Caco-2 (cell line): ENCODE measurements at places on chromosomes 4 and X. TPM values are rescaled to one million over a fixed set of nuclear protein-coding genes. Genes with fewer than 3 reads are reported as not detected.

DNA sequence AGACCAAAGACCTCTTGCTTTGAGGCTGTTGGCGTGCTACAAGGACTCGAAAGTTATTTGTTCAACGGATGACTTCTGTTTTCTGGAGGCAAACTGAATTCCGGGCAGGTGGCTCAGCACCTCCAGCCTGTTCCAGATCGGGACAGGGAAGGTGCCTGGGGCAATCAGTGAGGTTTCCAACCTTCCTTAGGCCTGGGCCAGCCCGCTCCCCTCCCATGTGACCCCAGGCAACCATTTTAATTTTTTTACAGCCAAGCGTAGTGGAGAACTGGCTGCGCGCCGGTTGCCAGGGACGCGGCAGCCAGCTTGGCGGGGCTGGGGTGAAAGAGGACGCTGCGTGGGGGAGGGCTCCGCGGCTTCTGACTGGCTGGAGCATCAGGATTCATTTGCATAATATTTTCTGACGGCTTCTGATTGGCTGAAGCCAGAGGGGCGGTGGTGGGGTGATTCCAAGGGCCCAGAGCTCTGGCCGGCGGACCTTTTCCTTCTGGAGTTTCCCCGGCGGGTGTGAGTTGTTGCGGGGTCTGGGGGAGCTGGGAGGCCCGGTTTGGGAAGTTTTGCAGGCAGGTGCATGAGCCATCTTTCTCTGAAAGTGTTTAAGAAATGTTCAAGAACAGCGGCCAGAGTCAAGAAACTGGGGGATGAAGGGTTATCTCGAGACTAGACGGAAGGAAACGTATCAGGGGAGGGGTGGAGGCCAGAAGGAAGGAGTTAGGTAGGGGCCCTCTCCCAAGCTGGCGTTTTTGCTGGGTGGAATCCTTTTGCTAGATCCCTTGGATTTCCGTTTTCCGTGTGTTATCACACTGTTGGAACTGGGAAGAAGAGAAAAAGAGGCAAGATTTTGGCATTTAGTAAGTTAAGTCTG is at the start of gene MID1IP1:
MID1IP1 (plus strand) TSS at position 479 of the 865 bp plus-strand sequence. CDS start 3,488 bp downstream, outside the sequence.
- DNase-seq = peak; percentile 89
- peak within 1 kb of the TSS; percentile 51 for H3K4me3 ChIP-seq
- no peaks in the 10 kb centered on the region; the same call in 1 of the 2 replicates for H3K4me1 ChIP-seq
- no peaks in the 10 kb centered on the region for H3K36me3 ChIP-seq
- H3K27ac ChIP-seq = peak within 1 kb of the TSS; percentile 99

The ERCC6L gene
- total RNA-seq = 9.7 and 10.2 TPM in 2 replicates

DNA sequence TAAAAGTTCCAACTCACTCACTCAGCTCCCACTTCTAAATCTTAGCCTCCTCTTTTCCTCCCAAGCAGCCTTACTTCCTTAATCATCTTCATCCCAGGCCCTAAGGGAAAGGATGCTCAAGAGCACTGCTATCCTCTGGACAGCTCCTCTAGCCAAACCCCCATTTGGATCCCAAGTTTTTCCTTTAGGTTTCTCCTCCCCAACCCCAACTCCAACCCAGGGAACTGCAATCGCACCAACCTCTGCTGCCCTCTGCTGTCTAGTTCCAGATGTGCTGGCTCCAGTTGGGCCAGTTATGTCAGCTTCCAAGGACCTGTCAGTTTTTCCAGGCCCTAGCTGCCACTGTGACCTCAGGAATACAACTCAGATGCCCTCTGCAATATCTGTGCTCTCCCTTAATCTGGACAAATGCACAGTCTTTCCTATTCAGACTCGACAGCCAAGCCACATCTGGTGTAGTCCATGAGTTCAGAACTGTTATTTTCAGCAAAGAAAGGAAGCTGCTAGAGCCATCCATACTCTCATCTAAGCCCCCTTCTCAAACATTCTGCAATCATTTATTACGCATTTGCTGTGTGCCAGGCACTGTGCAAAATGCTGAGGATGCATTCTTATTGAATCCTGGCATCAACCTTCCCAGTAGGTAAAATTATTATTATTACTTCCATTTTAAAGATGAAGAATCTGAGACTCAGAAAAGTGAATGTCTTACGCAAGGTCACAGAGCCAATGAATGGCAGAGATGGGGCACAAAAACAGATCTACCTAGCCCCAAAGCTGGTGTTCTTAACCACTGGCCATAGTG is 12.3 kb upstream of the XPNPEP2 start:
- H3K4me3 ChIP-seq = no peak overlapping the region
- H3K36me3 ChIP-seq = no peaks in the 10 kb centered on the region
- H3K4me1 ChIP-seq = no peaks in the 10 kb centered on the region
- DNase-seq = peak; percentile 75
- no peak overlapping the region for H3K27ac ChIP-seq
- H3K27me3 ChIP-seq = no peaks in the 10 kb centered on the region

- H3K27me3 ChIP-seq = no peaks in the 10 kb centered on the region
- no peaks in the 10 kb centered on the region for H3K4me1 ChIP-seq
- no peaks in the 10 kb centered on the region for H3K36me3 ChIP-seq
- no peak for DNase-seq
- no peak overlapping the region for H3K4me3 ChIP-seq
- H3K27ac ChIP-seq = no peak overlapping the region
Measured at GRCh38 chrX:87634361-87634760, 116.8 kb downstream of the KLHL4 start.

DNA sequence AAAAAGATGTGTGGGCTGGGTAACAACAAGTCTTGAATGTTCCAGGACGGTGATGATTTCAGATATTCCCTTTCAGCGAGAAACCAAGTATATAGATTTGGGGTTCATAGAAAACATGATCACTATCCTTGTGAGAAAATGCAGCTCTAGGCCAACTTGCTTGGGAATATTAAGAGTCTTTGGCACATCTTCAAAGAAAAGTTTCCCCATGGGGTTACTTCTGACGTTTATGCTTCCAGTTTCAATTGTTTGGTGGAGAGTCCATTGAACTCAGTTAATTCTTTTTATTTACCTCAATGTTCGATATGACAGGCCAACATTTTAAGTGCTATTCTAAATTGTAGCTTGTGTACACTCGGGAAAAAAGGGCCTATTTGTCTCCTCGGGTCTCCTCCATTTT is 126.7 kb downstream of the NHS start:
- H3K4me1 ChIP-seq = peaks cover 5% of the 10 kb centered on the region; the same call in 1 of the 2 replicates
- no peaks in the 10 kb centered on the region for H3K36me3 ChIP-seq
- DNase-seq = no peak
- no peak overlapping the region for H3K27ac ChIP-seq
- no peak overlapping the region for H3K4me3 ChIP-seq

GRCh38 chr4:184382189-184382846 is 92.0 kb downstream of the IRF2 start:
- no peak overlapping the region for H3K4me3 ChIP-seq
- H3K27ac ChIP-seq = peak overlapping the region; percentile 79
- H3K36me3 ChIP-seq = no peaks in the 10 kb centered on the region

GRCh38 chr4:166239354-166239753 is 366.3 kb downstream of the TLL1 start:
- H3K4me3 ChIP-seq = no peak overlapping the region
- no peaks in the 10 kb centered on the region for H3K36me3 ChIP-seq
- H3K4me1 ChIP-seq = no peaks in the 10 kb centered on the region
- DNase-seq = no peak

The TMEM192 gene
- 18.6 and 19.4 TPM in 2 replicates for total RNA-seq

- no peaks in the 10 kb centered on the region for H3K4me1 ChIP-seq
- H3K36me3 ChIP-seq = no peaks in the 10 kb centered on the region
- DNase-seq = no peak
- H3K4me3 ChIP-seq = no peak overlapping the region
Measured at GRCh38 chrX:11579636-11580600, 85.8 kb downstream of the ARHGAP6 start.

- no peak for DNase-seq
- H3K4me3 ChIP-seq = no peak overlapping the region
- no peaks in the 10 kb centered on the region for H3K36me3 ChIP-seq
Measured at GRCh38 chr4:95761426-95761825, 78.5 kb upstream of the PDHA2 start.

The EFHC2 gene
- not detected in 2 replicates for total RNA-seq

DNA sequence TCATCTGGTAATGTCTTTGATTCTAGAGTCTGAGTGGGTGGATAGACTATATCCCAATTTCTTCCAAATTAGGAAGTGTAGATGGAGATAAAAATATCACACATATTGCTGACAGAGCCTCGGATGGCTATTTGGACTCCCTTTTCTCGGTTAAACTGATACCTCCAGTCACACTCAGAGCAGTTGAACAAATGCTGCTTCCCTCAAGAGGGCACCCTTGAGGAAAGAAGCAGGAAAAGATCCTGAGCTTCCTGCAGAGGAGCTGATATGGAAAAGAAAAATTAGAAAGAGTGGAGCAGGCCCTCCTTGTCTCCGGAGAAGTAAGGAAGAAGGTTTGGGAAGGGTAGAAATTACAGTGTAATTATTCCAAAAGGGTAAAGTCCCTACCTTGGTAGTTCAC is 96.2 kb upstream of the CCSER1 start:
- no peak overlapping the region for H3K27ac ChIP-seq
- DNase-seq = peak; percentile 44
- no peaks in the 10 kb centered on the region for H3K27me3 ChIP-seq
- H3K4me1 ChIP-seq = no peaks in the 10 kb centered on the region
- no peaks in the 10 kb centered on the region for H3K36me3 ChIP-seq

The SLC6A8 gene
- 8.8 and 11.2 TPM in 2 replicates for total RNA-seq
